ENCODE measurements at places on chromosomes 11 and 22.

DNA sequence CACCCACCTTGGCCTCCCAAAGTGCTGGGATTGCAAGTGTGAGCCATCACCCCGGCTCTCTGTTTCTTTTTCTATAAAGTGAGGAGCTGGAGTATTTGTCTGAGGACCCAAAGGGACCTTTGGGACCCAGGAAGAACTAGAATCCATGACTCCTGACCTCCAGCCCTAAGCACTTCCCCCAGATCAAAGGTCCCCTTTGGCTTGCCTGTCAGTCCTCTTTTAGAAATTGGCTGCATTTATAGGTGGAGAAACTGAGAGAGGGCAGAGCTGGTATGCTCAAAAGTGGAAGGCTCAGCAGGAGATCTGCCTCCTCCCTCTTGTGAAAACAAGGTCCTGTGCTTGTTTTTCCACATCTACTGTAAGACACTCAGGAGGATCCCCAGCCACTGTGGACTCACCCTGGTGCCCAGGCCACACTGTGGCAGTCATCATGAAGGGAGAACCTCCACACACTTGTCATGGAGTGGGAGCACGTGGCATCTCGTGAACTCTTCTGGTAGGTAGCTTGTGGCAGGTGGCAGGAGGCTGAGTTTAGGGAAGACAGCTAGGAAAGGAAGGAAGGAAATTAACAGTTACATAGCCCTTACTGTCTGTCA, 12.4 kb upstream of the PLEKHA7 start:
- no peak for DNase-seq

- no peak for DNase-seq
Observed at GRCh38 chr11:2911785-2912391, 17.3 kb downstream of the PHLDA2 start.

- DNase-seq, result no peak
Observed at GRCh38 chr11:63841554-63841953, 2.6 kb downstream of the MARK2 start.

DNA sequence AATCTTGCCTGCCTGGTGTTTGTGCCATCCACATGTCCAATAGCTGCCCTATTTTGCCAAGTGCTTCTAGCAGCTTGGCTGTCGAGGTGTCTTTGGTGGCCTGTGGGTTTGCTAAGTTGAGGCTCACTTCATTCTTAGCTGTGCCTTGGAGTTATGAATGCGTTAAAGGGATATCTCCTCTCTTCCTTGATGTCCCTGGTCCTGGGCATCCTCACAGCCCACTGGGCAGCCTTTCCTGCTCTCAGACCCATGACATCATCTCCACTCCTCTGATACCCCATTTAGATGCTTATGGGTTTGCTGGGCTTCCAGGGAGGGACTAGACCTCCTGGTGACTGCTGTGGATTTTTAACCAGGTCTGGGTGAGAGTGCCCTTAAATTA, 1.3 kb downstream of the LDLRAD3 start:
- no peak for DNase-seq

DNA sequence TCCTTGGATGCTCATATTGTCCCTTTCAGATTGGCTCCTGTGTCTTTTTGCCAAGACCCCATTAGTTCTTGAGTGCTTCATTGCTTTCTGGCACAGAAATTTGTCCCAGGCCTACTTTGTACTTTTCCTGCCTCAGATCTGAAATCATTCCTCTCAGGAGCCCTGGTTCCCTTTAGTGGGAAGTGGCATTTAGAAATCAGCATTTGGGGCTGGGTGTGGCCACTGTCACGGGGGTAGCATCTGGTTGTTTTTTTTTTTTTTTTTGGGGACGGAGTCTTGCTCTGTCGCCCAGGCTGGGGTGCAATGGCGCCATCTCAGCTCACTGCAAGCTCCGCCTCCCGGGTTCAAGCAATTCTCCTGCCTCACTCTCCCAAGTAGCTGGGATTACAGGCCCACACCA, 18.2 kb downstream of the PPFIA1 start:
- no peak for DNase-seq

DNA sequence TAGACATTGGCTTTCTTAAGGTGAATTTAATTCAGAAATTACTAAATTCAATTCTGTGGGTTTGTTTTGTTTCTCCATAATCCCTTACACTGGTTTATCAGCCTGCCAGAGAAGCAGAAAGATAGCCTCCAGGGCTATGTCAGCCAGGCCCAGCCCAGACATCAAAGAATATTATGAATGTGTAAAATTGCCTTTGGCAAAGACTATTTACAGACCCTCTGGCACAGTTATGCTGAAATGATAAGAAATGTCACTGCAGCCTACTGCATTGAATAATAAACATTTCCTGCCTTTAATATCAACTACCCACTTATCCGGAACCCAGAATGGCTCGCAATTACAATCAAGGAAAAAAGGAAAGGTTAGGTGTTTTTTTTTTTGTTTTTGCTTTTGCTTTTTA, 562.5 kb upstream of the LRRC4C start:
- no peak for DNase-seq
